CD4-positive, alpha-beta T cell (primary cell): ENCODE measurements at places on chromosomes 13 and 19.

- DNase-seq, result no peak
Measured at GRCh38 chr19:40625406-40626120, 24.4 kb downstream of the LTBP4 start.

GRCh38 chr19:37329686-37330085 lies 41.2 kb upstream of the ZNF527 start:
- no peak for DNase-seq

DNA sequence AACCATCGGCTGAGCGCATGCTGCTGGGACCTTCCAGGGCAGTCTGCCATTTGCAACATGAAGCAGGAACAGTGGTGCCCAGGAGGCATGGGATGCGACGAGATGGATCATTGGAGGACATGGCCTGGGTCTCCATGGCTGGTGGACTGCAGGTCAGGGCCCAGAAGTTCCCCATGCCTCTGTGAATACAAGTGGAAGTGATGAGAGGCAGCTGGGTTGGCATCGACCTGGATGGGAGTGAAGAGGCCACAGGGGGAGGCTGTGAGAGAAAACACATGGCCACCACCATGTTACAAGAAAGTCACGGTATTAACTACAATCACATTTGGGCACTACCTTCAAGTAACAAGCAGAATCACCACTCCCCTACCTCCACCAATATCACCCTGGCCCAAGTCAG lies 262.0 kb downstream of the FOXO1 start:
- DNase-seq, result no peak

- DNase-seq, result peak; percentile 53
Measured at GRCh38 chr13:27446986-27447583, 3.3 kb downstream of the MTIF3 start.

DNA sequence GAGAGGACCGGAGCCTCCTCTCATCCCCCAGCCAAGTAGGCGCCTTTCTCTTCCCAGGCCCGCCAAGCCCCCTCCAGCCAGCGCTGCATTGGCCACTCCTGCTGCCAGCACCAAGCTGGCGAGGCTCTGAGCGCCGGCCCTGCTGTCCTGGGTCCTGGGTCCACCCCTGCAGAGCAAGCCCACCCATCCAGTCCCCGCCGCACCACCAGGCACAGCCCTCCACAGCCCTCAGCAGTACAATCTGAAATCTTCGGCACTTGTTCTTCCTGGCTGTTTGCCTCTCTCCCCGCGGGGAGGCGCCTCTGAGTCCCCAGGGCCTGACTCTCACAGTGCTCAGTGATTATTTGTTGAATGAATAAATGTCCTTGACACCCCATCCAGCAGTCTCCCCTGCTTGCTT lies 236.4 kb upstream of the SGCG start:
- no peak for DNase-seq
